ENCODE measurements at places on chromosomes 12 and 14.

DNA sequence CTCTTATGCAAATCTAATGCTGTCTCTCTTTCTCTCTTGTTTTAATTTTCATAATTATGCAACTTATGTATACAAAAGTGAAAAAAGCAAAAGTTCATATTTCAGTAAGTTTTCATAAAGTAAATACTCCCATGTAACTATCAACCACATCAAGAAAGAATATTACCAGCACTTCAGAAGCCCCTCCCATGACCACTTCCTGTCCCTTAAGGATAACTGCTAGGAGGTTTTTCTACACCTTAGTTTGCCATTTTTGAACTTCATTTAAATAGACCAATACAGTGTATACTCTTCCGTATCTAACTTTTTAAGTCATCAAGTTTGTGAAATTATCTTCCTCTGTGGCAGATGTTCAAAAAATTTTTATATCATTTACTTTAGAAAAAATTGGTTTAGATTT lies 547 bp upstream of the OR4K15 start:
- DNase-seq = no peak

DNA sequence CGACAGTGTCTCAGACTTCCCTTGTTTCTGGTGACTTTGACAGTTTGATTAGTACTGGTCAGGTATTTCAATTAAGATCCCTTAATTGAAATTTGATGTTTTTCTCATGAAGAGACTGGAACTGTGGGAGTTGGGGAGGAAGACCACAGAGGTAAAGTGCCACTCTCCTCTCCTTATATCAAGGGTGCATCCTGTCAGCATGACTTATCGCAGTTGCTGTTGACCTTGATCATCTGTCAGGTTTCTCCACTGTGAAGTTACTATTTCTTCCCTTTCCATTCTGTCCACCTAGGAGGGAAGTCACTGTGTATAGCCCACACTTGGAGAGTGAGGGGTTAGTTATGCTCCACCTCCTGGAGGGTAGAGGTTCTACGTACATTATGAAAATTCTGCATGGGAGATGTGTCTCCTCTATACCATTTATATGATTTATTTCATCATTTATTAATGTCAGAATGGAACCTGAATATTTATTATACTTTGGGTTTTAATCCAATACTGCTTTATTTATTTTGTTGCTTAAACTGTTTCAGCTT lies 40.3 kb upstream of the SMOC1 start:
- no peak for DNase-seq

GRCh38 chr12:39406262-39406661 lies 36.7 kb downstream of the KIF21A start:
- DNase-seq = no peak

- DNase-seq = no peak
Measured at GRCh38 chr12:121781484-121781997, 11.9 kb downstream of the RHOF start.

DNA sequence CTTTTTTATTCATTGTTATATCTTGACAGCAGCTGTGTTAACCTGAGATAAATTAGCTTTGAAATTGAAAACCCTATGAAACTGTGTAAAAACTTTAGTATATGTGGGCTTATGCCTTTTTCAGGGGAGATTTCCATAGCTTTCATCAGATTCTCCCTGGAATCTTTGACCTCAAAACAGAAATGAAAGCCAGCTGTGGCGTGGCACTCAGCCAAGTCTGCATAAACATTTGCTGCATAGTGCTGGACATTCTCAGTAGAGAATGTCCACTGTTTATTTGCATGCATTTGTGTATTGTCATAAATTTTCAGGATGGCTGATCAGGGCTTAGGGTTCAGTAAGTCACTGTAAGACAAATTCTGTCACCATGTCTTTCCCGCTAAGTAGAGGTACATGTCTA lies 115.3 kb upstream of the NAP1L1 start:
- DNase-seq = no peak

DNA sequence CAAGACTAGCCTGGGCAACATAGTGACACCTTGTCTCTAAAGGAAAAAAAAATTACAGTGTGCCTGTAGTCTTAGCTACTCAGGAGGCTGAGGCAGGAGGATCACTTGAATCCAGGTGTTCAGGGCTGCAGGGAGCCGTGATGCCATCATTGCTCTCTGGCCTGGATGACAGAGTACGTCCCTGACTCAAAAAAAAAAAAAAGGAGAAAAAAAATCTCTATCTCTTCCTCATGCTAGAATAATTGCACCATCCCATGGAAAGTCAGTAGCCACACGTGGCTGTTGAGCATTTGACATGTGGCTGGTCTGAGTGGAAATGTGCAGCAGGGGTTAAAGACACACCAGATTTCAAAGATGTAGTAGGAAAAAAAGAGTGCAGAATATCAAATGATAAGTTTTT lies 3.8 kb downstream of the RILPL1 start:
- DNase-seq = no peak

Data from vagina (tissue), 2 donors.